ENCODE measurements at places on chromosomes 3 and 15.

DNA sequence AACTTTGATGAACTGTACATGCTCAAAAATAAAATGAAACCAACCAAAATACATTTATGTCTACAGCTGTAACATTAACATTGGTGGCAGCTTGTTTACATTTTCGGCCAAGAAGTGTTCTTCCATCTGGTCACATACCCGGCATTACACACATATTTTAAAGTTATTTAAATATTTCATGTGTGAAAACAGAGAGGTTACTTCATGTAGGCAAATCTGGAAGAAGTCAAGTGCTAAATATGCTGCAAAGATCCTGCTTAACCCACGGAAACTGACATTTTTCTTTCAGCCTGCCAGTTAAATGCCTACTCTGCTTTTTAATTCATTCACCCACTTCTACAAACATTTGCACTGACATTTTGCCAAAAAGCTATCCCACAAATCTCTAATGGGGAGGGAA is 69.7 kb downstream of the MB21D2 start:
- no peak for DNase-seq
- H3K27ac ChIP-seq = no peak overlapping the region
- no peaks in the 10 kb centered on the region for H3K4me1 ChIP-seq
- H3K4me3 ChIP-seq = no peak overlapping the region

- H3K4me1 ChIP-seq = peaks cover 3% of the 10 kb centered on the region
- H3K36me3 ChIP-seq = no peaks in the 10 kb centered on the region
- no peaks in the 10 kb centered on the region for H3K27me3 ChIP-seq
- H3K27ac ChIP-seq = no peak overlapping the region
- H3K4me3 ChIP-seq = no peak overlapping the region
Observed at GRCh38 chr15:38886315-38887163, 321.9 kb upstream of the RASGRP1 start.

GRCh38 chr15:64686130-64686735 is 89.2 kb downstream of the RBPMS2 start:
- no peaks in the 10 kb centered on the region for H3K4me1 ChIP-seq
- peaks cover 87% of the 10 kb centered on the region for H3K36me3 ChIP-seq
- DNase-seq = peak; percentile 24
- no peaks in the 10 kb centered on the region for H3K27me3 ChIP-seq

GRCh38 chr3:30620402-30621360 is 14.3 kb downstream of the TGFBR2 start:
- H3K27ac ChIP-seq = no peak overlapping the region
- H3K27me3 ChIP-seq = no peaks in the 10 kb centered on the region
- peaks cover 12% of the 10 kb centered on the region for H3K4me1 ChIP-seq
- H3K4me3 ChIP-seq = no peak overlapping the region
- DNase-seq = no peak
- peaks cover 19% of the 10 kb centered on the region for H3K36me3 ChIP-seq

GRCh38 chr3:194514626-194515025 is 27.8 kb upstream of the ATP13A3 start:
- no peaks in the 10 kb centered on the region for H3K4me1 ChIP-seq
- H3K27ac ChIP-seq = no peak overlapping the region
- H3K27me3 ChIP-seq = peaks cover 15% of the 10 kb centered on the region
- no peak overlapping the region for H3K4me3 ChIP-seq
- no peak for DNase-seq

DNA sequence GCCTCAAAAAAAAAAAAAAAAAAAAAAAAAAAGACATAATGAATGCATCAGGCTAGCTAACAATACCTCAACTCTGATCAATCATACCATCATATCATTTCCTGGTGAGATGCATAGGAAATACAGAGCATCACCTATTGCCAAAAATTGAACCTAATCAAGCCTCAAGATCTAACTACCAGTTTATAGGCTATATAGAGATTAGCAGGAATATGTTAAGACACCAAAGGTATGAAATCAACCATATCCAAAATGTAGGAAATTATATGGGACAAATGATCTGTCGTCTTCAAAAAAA is 387 bp upstream of the VPS33B start:
- peaks cover 3% of the 10 kb centered on the region for H3K36me3 ChIP-seq
- H3K27me3 ChIP-seq = no peaks in the 10 kb centered on the region
- peaks cover 33% of the 10 kb centered on the region for H3K4me1 ChIP-seq
- peak overlapping the region; percentile 80 for H3K27ac ChIP-seq
- H3K4me3 ChIP-seq = peak overlapping the region; percentile 76

DNA sequence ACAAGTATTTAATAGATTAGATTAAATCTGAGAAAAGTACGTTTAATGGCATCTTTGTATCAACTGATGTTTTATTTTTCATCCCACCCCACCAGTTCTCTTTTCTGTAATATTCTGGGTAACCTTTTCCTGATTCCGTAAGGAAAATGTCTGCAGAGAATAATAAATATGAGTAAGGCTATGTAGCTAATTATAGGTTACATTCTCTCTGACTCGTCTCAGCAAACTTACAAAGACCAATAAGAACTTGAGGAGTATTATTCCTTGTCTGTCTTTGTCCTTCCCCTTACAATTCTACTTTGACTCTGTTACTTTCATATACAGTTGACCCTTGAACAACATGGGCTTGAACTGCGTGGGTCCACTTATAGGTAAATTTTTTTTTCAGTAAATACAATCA is 12.1 kb downstream of the SNAP23 start:
- no peak overlapping the region for H3K4me3 ChIP-seq
- H3K27ac ChIP-seq = no peak overlapping the region
- DNase-seq = no peak
- no peaks in the 10 kb centered on the region for H3K36me3 ChIP-seq
- no peaks in the 10 kb centered on the region for H3K27me3 ChIP-seq

GRCh38 chr3:72077473-72078259 is 292.7 kb upstream of the PROK2 start:
- no peak for DNase-seq
- H3K36me3 ChIP-seq = no peaks in the 10 kb centered on the region
- no peak overlapping the region for H3K27ac ChIP-seq

GRCh38 chr3:190371152-190371551 is 16.8 kb upstream of the CLDN16 start:
- no peak overlapping the region for H3K4me3 ChIP-seq
- no peak overlapping the region for H3K27ac ChIP-seq
- no peaks in the 10 kb centered on the region for H3K36me3 ChIP-seq

DNA sequence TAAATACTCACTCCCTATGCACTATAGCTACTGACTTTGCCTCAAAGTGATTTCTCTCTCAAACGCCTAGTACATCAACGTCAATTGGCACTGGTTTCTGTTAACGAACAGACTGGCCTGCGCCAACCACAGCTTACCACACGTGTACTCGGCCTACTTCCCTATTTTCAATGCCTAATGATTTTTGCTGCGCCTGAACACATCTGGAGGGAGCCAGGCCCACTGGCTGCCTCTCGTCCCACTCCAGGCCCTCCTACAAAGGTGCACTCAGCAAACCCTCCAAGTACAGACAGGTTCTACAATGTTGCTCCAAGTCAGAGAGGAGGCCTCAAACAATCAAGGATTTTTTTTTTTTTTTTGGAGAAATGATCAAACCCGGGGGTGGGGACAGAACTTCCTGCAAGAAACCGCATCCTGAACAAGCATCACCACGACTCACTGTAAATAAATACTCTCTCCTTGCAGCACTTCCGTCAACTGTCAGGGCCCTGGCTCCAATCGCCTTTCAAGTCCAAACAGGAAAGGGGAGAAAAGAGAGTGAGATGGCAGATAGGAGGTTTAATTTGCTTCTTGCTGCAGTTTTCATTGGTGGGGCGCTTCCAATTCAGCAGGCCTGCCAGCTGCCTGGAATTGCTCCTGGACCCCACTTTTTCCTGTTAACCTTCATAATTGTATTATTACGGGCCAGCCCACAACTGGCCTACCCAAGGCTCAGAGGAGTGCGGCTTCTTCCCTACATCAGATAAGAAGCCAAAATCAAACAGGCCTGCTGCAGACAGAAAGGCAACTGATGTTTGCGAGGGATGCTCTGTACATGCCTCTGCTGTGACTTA is 139.3 kb downstream of the FOXP1 start:
- no peaks in the 10 kb centered on the region for H3K36me3 ChIP-seq
- no peaks in the 10 kb centered on the region for H3K27me3 ChIP-seq
- peaks cover 97% of the 10 kb centered on the region for H3K4me1 ChIP-seq
- DNase-seq = peak; percentile 90

Data from DND-41 (cell line).